ENCODE measurements at places on chromosomes 4 and X. TPM values are rescaled to one million over a fixed set of nuclear protein-coding genes. Genes with fewer than 3 reads are reported as not detected.

Gene CSAG2
- not detected for total RNA-seq

Gene CT45A2
- not detected for total RNA-seq

Gene NAP1L3
- 1.8 TPM for total RNA-seq

Gene DGKQ
- 8.3 TPM for total RNA-seq
